GM12892 (cell line): ENCODE measurements at places on chromosomes 6 and 20.

DNA sequence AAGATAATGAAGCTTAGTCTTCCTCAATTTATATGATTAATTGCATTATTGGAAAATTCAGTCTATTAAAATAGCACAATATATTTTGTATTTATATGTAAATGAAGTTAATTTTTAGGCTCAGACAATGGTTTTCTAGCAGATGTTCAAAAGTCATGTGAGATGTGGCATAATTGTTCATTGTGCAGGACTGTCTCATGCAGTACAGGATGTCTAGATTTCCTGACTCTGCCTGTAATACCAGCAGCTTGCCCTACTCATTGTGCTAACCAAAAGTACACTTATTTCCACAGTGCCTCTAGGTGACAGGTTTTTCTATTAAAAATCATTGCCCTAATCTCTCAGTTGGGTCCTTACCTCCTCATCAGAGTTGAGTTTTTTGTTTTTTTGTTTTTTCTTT, 12.4 kb downstream of the RALGAPB start:
- no peak for DNase-seq

DNA sequence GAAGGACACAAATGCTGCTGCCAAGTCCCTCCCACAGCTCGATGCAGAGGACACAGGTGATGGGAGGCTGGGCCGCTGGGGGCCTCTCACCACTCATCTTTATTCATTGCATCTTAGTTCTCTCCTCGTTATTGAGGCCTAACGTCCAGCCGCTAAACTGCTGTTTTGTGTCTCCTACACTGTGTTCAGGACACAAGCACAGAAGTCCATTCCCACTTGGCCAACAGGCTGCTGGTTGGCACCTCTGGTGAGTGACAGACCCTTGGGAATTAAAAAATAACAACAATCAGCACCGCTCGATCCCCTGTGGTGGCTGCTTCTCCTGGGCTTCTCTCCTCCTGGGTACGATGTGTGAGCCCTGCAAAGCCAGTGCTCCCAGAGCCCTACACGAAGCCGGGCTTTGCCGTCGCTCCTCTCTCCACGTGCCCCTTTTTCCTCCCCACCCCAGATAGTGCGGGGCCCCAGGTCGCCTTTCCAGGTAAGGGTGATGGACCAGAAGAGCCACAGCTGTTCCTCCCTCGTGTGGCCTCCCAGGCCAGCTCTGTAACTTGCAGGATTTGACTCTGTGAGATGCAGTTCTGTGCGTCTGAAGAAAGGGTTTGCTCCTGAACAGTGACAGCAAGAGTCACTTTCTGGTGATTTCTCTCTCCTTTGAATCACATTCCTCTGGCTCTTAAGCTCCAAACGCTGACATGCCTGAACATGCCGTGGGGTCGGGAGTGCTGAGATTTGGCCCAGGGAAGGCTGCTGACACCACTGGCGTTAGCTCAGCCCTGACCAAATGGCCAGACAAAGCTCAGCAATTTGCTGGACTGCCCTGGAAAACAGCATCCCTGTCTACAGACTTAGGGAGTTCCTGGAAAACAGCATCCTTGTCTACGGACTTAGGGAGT, 59.3 kb downstream of the DLL1 start:
- DNase-seq: no peak

- no peak for DNase-seq
Observed at GRCh38 chr6:6998194-6998569, 109.6 kb upstream of the RREB1 start.

DNA sequence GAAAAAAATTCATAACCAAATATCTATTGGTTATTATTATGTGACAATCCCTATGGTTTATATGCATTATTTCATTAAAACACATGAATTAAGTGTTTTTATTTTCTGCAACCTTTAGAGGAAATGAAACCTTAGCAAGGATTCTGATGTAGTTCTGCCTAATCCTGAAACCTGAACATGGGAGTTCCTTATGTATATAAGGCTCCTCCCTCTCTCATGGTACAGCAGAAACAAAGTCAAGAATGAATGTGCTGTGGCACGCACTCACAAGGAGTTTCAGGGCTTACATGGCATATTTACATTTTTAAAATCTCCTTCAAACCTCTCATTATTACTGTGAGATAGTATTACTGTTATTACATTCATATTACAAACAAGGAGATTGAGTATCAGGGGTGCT, 426.4 kb upstream of the CITED2 start:
- DNase-seq: no peak

GRCh38 chr20:63969838-63970713, at the start of gene ZNF512B:
ZNF512B (minus strand) TSS chr20:63969930; CDS start chr20:63967950, 1,980 bp downstream.
- DNase-seq: peak; percentile 82

DNA sequence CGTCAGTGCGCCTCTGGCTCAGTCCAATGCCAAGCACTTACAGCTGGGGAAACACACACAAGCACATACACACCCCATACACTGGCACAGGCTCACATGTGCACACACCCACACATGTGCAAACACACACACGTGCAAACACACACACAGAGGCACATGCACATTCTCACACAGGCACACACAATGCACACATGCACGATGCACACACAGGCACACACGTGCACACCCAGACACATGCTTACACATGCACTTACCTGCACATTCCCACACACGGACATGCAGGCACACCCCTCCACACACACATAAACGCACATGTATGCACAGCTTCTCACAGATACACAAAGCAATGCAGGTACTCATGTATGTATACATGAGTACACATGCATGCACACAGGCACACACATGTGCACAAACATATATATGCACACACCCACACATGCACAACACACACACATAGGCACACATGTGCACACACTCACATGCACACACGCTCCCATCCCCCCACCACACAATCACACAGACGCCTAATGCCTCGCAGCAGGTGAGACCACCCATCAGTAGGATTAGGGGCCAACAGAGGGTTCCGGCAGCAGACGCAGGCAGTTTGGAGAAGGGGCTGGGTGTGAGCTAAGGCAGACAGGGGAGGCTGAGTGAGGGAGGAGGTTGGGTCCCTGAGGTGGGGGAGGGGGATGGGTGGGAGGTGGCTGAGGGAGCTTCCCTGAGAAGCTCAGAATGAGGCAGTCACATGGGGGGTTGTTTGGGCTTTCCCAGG, 71.2 kb upstream of the SLCO4A1 start:
- no peak for DNase-seq

DNA sequence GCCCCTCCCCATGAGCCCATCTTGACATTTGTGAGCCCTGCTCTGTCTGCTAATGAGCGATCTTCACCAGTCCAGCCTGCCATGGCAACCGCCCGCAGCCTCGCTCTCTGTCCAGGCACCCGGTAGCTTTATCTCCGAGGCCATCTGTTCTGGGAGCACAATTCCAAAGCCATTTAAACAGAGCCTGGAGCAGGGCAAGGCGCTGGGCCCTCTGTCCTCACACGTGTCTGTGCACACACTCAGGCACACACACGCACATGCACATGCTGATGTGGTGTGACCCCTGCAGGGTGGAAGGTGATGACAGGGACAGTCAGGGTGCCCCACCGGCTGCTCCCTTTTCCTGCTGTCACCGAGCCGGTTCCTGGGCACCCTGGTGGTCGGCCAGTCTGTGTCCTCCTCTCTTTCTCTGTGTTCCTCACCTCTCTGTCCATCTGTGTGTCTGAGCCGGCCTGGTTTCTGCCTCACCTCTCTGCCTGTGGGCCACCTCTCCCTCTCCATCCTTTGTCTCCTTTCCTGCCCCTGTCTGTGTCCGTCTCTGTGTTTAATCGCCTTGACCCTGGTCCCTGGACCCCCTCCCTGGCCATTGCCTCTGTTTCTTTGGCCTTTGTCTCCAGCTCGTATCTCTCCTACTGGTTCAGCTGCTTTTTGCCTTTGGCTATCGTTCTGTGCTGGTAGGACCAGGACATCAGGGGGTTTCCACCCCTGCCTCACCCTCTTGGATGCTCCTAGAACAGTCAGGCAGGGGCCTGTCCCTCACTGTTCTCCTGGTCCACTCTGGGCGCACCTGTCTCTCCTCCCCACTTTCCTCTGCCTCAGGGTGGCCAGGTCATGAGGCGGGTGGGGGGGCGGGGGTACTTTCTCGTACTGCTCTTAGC, 8.8 kb upstream of the MYT1 start:
- no peak for DNase-seq

DNA sequence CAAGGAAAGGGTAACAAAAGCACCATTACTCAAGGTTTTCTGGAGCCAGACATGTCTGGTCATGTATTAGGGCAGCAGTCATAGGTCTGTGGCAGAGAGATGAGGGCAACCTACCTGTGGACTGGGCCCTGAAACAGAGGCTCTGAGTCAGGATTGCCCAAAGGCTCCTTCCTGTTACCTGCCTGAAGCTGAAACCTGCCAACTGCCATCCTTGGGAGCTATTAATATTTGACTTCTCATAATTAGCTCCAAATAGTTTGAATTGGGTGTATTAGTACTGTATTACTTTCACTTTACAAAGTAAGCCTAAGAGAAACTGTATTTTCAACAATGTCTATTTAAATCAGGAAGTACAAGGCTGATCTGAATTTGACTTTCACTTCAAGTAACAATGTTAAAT, 72.0 kb upstream of the TBX18 start:
- DNase-seq: no peak

DNA sequence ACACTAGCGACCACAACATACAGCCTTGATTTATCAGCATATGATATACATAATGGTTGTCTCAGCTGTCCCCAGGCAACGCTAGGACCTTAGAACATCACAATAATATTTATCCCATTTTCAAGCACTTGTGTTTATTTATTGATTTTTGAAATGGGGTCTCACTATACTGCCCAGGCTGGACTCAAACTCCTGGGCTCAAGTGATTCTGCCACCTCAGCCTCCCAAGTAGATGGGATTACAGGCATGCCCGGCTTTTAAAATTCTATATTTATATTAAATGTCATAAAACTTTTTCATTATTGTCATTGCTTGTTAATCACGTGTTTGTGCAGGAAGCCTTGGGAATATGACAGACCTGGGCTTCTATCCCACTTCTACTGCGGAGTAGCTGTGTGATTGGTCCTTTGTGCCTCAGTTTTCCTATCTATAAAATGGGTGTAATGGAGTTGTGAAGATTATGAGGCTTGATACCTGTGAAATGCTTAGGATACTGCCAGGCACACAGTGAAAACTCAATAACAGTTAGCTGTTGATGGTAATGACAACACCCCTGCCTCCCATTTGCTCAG, 10.2 kb downstream of the COL20A1 start:
- DNase-seq: no peak

DNA sequence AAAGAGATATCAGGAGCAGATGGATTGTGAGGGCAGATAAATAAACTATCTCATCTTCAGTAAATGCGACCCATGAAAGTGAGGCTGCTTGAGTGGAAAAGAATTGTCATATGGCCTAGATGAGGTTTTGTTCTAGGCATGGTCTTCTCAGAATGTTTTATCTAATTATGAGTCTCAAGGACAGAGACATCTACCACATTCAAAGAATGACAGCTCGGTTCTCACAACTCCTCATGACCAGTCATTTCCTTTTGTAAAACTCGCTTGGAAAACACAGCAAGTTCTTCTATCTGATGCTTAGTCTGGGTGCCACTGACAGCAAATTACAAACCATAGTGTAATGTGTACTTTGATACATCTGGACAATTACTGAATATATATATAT, 140.5 kb downstream of the CCDC170 start:
- no peak for DNase-seq

GRCh38 chr6:117483645-117484016, 1.2 kb downstream of the DCBLD1 start:
- no peak for DNase-seq

DNA sequence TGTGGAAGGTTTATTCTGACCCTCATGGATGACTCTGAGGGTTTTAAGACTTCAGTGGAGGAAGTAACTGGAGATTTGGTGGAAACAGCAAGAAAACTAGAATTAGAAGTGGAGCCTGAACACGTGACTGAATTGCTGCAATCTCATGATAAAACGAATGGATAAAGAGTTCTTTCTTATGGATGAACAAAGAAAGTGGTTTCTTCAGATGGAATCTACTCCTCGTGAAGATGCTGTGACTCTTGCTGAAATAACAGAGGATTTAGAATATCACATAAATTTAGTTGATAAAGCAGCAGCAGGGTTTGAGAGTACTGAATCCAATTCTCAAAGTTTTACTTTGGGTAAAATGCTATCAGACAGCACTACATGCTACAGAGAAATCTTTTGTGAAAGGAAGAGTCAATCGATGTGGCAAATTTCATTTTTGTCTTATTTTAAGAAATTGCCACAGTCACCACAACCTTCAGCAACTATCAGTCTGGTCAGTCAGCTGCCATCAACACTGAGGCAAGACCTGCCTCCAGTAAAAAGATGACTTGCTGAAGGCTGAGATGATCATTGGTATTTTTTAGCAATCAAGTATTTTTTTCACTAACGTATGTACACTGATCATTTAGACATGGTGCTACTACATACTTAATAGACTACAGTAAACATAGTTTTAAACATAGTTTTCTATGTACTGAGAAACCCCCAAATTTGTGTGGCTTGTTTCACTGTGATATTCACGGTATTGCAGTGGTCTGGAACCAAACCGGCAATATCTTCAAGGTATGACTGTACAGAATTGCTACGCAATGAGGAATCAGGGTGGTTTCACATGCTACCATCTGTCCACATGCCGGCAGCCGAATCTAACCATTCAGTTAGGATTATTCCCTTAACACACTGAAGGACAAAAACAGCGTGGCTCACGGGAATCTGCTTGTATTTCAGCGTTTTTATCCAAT, 149.0 kb downstream of the MYB start:
- no peak for DNase-seq

GRCh38 chr6:110233770-110234374, 53.6 kb downstream of the CDC40 start:
- peak; percentile 23 for DNase-seq
